ENCODE measurements at places on chromosomes 12 and 14.

DNA sequence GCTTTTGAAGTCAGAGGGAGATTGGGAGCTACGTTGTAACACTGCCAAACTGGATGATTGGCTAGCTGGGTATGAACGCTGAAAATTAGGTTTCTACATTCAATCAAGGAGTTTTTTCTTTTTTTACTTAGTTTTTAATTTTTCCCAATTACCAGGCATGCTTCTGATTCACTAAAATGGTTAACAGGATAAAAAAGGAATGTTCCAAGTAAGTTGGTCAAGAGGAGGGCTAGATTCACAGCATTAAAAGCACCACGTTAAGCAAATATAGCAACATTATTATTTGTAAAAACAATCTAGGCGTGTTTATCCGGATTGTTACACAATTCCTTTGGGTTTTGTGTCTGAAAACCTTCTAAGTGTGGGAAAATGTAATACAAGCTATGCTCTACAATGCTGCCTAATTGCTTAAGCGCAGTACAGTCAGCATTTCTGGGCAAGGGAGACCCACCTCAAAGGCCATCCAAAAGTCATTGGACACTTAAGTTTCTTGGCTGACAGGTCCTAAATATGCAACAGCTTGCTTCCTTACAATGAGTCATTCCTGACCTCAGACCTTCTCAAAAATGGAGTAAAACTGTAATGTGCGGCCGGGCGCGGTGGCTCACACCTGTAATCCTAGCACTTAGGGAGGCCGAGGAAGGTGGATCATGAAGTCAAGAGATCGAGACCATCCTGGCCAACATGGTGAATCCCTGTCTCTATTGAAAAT, 1.2 kb downstream of the RPLP0 start:
- no peak for DNase-seq

DNA sequence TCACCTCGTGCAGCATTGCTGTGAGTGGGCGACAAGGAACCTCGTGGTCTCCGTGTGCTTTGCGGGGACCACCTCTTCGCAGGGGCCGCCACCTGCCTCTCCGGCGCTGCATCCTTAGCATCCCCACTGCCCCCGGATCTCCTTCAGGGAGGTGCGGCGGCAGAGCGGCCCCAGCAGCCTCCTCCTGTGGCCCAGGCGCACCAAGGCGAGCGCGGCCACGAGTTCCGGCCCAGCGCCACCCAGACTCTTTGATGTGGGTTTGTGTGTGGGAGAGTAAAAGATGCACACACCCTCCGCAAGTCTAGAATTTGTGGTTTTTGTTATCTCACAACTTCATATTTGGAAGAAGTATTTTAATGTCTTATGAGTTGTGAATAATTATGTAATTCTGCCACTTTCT, 118.8 kb upstream of the DIO3 start:
- DNase-seq, result no peak

DNA sequence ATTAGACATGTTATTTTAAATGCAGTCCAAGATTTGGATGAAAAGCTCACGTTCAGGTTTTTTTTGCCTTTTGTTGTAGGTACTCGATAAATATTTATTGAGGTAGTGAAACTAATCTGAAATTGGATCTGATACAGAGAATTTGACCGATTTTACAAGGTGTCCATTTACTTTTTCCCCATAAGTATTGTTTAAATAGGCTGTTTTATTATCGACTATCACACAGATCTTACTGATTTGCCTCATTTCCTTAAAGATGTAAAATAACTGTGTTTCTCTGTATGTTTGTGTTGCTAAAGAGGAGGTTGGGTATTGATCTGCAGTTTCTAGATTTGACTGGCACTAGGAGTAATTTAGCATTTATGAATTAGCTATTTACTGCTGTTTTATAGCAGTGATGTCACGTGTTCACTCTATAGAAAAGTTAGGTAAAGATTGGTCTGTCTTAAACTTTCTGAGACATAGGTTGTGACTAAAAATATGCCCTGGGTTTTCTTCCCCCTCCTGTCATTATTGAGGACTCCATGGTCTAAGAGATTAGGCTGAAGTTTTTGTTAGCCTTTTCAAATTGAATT, 3.5 kb downstream of the RAP1B start:
- no peak for DNase-seq

DNA sequence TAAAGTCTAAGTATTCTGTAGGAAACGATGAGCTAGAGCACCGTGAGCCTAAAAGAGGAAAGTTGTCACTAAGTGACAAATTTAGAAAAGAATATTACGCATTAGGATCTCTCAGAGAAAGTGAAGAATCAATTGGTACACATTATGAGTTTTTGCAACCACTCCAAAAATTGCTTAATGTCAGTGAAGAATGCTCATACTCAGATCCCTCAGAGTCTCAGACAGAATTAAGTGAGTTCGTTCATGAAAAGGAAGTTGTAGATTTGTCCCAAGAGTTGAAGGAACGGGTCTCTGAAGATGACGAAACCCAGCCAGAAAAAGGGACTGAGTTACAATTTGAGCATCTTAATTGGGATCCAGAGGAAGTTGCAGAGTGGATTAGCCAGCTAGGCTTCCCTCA, 1.5 kb downstream of the SAMD15 start:
- no peak for DNase-seq

- no peak for DNase-seq
Observed at GRCh38 chr14:80425686-80426085, 214.4 kb upstream of the DIO2 start.

DNA sequence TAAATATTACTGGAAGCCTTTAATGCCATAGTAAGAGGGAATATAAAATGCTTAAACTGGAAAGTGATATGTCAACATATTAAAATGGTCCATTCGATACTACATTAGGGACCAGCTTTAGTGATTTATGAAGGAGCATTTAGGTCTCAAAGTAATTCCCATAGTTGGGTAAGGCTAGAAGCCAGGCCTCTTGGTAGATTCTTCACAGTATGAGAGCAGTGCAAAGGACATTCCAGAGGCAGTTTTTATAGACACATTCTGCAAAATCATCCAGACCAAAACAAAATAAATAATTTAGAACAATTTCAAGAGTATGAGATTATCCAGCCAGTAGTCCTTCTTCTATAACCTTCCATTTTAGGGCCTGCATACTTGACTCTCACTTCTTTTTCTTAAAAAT, 142.6 kb upstream of the PDZRN4 start:
- DNase-seq, result no peak

DNA sequence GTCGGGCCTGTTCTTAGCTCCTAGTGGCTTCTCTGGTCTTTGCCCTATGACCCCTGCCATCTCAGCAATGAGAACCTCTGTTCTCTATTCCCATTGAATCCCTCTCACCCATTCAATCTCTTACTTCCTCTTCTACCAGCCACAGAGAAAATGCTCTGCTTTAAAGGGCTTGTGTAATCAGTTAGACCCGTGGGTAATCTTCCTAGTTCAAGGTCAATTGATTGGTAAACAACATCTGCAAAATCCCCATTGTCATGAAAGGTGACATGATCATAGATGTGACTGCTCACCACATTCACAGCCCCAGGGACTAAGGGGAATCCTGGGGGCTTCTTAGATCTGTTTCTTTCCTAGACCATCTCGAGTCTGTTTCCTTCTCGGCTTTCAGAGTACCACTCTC, 7.2 kb upstream of the CCDC197 start:
- no peak for DNase-seq

DNA sequence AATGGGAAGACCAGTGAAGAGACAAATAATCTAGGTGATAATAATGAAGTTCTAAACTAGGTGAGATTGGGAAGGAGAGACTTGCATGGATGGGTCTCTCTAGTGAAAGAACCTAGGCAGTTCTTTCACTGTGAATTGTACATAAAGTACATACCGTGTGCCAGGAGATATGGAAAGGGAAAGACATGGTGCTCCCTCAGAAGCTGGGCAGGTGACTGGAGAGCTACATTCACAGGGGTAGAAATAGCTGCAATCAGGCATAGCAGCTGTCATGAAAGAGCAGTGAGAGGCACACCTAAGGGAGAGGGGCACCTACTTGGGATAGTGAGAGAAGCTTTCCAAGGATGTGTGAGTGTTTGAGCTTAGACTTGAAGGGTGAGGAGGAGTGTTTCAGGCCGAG, 9.3 kb downstream of the STK38L start:
- DNase-seq, result no peak

- DNase-seq, result no peak
Observed at GRCh38 chr14:35289623-35290022, 2.6 kb upstream of the PSMA6 start.

DNA sequence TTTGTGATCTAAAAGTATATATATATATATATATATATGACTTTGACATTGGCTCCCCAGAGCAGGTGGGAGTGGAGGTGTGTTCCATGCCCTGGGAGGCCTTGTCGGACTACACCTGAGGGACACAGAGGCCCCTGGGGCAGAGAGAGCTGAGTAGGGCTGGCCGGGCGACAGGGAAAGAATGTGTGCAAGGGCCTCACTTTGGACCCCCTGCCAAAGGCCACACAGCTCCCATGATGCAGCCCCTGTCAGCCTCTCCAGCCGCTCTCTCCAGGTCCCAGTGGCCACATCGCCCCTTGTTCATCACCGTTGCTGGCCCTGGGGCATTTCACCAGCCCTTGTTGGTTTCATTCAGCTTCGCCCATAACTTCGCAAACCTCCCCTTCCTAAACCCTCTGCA, 123.9 kb downstream of the BCL11B start:
- no peak for DNase-seq

DNA sequence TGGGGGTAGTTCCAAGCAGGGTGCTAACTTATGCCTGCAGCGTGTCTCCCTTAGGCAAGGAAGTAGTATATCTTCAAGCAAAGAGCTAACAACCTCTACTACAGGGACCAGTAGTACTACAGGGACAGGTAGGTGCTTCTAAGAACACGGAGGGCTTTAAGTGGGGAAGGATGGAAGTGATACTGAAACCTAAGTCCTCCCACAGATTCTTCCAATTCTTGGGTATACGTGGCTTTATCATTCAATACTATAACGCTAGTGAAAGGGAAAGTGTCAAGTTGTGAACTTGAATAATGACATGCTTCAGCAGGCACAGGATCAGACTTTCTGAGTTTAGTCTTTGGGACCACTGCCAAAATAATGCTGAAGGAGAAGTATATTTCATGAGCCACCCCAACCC, 241.7 kb downstream of the CEP128 start:
- DNase-seq, result no peak

DNA sequence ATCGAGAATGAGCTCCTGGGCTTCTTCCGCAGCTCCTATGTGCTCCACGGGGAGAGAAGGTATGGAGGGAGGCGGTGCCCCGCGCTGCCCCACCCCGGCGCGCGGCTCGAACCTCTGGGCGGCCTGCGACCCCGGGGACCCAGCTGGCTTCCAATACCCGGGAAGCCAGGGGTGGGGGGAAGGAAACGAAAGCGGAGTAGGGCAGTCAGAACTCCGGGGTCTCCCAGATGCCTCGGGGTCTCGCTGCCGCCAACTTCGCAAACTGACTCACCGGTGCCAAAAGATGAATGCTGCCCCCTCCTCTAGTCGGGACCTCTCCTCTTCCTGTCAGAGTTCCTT, 1.3 kb downstream of the TRHDE start:
- no peak for DNase-seq

GRCh38 chr14:61752626-61753025, 9.6 kb upstream of the SNAPC1 start:
- no peak for DNase-seq

DNA sequence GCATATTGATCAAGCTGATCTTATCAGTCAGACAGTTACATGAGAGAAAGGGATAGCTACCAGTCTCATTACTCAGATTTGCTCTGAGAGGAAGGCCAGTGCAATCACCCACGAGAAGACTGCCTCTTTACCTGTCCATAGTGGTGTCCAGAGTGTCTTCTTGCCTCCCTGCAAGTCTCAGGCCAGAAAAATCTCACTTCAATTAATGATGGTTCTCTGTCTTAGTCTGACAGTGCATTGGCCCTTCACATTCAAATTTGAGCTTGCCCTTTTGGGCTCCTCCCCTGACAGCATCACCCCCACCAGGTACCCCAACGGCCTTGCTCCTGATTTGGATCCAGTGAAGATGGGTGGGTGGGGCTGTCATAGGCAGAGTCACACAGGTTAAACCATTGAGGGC, at the start of gene AICDA:
TSS of gene AICDA (minus strand) at position 231 of the 400 bp plus-strand sequence. CDS start at position 139, 92 bp downstream.
- no peak for DNase-seq

DNA sequence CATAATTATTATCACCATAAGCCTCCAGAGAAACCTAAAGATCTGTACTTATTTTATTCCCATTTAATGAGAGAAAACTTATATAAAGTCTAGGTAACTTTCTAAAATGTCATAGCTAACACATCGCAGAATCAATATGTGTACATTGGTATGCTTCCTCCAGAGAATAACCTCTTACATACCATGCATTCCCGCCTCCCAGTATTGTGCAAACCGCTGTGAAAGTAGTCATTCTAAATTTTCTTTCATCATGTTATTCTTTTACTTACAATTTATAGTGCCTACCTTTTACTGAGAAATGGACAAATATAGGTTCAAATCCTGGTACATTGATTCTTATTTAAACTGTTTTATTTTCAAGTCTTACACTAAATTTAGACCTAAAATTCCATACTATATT, 463.4 kb downstream of the LRFN5 start:
- DNase-seq, result no peak

DNA sequence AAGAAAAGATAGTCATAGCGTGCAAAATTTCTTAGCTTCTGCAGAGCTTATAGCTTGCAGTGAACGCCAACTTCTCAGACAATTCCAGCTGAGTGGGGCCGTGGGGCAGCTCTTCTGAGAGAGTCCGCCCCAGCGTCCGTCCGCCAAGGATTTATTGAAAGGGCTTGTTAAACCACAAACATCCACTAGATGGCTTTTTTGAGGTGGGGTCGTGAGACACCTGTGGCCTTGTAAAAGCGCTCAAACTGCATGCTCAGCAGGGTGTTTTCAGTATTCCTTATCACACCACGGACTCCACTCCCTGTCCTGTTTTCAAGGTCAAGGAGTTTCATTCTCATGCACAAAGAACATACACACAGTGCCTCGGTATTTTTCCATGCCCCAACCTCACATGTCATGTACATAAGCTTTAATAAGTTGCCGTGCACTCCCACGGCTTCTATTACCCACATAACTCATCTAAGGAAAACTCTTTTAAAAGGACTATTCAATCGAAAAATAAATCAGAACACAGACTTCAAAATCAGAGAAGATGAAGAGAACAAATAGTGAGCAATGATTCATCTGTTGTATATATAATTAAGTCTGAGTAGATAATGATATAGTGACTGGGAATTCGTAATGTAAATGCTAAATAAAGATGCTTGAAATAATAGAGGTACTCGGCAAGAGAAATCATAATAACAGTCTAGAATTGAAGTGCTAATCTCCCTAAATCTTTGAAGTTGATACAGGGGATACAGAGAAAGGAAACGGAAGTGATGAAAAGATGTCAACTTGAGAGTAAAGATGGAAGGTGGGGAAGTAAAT, 46.7 kb downstream of the WBP11 start:
- no peak for DNase-seq

- DNase-seq, result no peak
Observed at GRCh38 chr12:108751821-108752220, 20.5 kb upstream of the CORO1C start.

- DNase-seq, result no peak
Observed at GRCh38 chr14:75138492-75138891, 11.6 kb upstream of the NEK9 start.

DNA sequence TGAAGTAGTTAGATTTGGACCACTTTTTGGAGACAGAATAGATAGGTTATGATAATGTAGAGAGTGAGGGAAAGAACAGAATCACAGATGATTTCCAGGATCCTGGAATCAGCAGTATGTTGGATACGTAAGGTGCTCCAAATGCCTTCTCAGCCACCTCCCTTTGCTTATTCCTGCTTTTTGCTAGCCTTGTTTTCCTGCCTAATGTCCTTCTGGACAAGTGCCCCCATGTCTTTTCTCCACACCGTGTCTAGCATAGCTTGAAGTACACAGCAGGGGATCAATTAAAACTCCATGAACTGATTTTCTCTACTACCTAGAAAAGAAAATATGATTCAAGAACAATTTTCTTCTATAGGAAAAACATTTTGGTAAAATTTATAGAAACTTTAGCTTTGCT, 144.0 kb downstream of the SYT1 start:
- DNase-seq, result no peak

Data from left renal cortex interstitium (tissue), 4 donors.